ENCODE measurements at places on chromosomes 16 and 17.

- DNase-seq = no peak
Observed at GRCh38 chr16:19967963-19968362, 83.3 kb upstream of the GPRC5B start.

DNA sequence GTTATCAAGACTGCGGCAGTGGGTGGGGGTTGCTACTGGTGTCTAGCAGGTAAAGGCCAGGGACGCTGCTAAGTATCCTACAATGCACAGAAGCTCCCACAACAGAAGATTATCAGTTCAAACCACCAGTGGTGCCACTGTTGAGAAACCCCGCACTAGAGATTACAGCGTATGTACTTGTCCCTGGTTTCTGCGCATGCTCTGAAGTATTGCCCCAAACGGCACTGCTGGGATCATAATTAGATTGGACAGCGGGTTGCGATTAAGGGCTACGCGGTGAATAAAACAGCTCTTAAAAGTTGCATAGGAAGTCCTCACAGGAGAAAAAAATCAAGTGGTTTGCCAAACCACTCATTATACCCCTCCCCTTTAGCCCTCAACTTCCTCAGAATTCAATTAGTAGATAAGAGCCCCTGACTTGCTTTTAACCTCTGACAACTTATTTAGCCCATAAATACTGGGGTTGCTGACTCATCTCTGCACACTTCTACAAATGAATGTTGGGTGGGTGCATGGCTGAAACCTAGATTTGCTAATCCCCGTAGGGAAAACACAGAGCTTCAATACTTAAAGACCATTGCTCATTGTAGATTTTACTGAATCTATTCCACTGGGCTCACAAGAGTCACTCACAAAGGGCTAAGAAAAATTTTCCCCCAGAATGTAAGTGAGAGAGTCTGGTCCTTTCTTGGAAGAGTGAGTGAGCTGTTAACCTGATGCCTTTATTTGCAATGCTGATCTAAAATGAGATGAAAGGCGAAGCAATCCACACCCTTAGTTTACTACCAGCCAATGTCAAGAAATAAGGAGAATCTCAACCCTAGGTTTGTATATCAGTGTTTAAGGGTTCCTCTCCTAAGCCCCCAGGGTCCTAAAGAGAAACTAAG is 91.8 kb downstream of the RGS9 start:
- DNase-seq = no peak

DNA sequence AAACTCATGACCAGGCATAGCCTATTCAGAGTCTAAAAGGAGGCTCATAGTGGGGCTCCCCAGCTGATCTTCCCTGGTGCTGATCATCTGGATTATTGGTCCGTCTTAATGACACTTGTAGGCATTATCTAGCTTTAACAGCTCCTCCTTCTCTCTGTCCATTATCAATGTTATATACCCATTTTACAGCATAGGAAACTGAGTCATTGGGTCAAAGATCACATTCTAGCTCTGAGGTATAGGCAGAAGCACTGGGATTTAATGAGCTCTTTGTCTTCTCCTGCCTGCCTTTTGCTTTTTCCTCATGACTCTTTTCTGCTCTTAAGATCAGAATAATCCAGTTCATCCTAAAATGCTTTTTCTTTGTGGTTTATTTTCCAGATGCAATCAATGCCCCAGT is 756 bp downstream of the CCL2 start:
- no peak for DNase-seq

DNA sequence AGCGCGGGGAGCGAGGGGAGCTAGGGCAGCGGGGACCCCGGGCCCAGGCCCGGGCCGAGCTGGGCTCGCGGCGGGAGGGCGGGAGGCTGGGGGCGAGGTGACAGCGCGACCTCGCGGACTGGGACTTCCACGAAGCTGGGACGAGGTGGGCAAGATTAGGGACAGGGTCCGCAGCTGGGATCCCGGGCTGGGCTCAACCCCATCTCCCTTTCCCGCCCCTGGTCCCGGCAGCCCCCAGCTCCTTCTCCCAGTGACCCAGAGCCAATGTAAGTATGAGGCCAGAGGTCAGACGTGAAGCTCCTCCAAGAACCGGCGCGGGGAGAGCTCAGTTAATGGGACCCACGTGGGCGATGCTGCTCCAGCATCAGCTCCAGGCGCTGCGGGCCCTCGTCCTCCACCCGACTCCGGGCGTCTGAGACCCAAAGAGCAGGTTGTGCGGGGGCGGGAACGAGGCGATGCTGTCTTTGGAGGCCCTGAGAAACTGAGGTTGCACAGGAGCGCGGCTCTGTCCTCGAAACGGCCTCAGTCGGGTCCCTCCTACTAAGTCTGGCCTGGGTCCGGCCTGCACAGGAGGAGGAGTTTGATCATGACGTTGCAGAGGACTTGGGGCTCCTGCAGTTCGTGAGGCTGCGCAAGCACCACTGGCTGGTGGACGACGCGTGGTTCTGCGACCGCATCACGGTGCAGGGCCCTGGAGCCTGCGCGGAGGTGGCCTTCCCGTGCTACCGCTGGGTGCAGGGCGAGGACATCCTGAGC is 585 bp downstream of the ALOX12 start:
- DNase-seq = no peak

GRCh38 chr16:17265154-17265553 is 205.6 kb downstream of the XYLT1 start:
- DNase-seq = no peak

GRCh38 chr16:61243954-61244353 is 792.3 kb downstream of the CDH8 start:
- DNase-seq = no peak

DNA sequence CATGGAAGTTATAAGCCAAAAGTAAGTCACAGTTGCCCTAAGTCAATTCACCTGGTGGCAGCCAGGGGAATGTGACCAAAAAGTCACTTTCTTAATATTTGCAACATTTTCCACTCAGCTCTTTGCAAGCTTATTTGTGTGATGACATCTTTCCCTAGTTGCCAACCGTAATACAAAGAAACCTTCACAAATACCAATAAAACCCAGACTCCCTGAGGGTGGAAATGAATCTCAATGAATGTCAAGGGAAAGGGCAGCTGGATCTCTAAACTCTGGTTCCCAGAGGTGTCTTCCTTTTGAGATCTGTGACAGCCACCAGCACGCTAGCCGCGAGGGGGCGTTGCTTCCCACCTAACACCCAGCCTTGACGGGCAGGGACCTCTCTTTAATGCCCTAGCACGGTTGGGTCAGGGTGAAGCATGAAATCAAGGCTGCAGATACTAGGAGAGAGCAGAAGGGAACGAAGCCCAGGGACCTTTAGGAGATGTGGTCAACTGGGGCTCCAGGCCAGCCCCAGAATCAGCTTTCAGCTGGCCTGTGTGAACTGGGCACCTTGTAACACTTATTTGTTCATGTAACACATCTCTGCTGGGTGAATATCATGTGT is 82.2 kb downstream of the CMC2 start:
- no peak for DNase-seq

- DNase-seq = no peak
Observed at GRCh38 chr17:7204336-7204735, 15.3 kb downstream of the DLG4 start.

DNA sequence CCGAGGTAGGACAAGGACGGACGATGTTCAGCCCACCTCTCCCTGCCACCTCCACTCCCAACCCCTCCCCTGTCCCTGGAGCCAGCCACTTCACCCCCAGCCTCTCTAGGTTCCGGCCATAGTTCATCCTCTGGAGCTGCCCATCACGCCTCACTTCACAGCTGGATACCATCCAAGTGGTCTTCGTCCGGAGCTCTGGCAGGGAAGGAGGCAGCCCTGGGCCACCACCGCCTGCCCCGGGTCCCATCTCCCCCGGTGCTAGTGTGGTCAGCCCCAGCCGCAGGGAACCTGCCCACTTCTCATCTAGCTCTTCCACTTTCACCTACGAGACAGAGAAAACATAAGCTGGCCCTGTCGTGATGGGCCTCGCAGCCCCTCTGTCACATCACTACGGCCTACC is 6.3 kb upstream of the GPS2 start:
- no peak for DNase-seq

Measured in stimulated activated CD8-positive, alpha-beta memory T cell treated with anti-CD3 and anti-CD28 coated beads, Interleukin-4, amount 100 ng/mL, for 1 hour (primary cell).